ENCODE measurements at places on chromosomes 5 and 9.

DNA sequence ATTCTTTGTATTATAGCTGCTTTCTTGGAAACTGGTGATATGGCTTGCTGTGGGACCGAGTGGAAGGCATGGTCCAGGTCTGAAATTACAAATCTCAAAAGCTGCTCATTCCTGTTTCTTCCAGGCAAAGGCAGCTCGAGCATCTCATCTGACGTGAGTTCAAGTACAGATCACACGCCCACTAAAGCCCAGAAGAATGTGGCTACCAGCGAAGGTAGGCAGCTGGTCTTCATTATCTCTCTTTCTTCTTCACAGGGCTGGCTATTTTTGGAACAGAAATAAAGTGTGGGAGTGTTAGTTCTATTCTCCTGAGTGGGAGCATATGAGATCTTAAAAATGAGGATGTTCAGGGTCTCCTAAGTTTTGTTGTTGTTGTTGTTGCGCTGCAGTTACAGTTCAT is 115.9 kb downstream of the FBXL7 start:
- DNase-seq = no peak

DNA sequence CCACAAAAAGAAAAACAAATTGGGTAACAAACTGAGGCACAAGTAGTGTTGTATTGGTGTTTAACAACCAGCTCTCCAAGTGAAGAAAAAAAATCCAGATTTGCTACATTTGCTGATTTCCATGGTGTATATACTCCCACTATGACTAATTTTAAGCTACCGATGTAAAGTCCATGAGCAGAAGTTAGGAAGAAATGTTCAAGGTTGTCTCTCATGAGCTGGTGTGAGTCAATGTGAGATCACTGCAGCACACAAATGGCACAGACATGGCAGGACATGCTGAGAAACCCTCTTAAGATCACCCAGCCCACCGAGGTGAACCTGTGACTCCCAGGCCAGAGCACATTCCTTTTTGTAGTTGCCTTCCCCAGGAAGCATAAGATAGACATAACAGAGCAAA is 36.2 kb downstream of the SLC44A1 start:
- no peak for DNase-seq

DNA sequence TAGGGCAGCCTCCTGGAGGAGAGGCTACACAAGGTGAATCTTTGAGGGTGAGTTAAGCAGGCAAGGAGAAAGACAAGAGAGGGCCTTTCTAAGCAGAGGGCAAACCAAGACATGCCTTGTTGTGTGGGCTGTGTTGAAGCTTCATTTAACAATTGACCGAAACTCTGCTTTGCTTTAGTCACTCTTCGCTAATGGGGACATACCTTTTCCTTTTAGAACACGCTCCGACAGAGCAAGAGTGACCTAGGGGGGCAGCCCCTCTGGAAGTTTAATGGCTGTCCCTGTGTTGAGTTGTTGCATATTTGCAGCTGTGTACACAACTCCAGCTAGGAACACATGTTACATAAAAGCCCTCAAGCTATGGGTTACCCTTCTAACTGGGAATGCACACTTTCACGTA is 218.1 kb upstream of the WWC1 start:
- DNase-seq = no peak

DNA sequence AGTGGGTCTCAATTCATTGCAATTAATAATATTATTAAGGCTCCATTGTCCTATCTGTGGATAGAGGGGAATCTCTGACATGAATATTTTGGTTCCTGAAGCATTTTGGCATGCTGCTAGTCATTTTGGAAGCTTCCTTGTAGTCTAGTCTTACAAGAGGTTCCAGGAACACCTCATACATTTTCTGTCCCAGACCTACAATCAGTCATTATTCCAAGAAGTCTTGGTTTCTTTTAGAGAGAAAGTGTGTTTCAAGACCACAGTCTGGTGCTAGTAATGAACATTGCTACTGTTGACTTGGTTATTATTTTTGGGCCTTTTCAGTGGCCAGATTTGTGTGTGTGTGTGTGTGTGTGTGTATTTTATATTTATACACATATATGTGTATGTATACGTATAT is 98.9 kb downstream of the ERCC6L2 start:
- DNase-seq = no peak

GRCh38 chr5:28810751-28811136 is 1772.4 kb upstream of the CDH9 start:
- no peak for DNase-seq

GRCh38 chr9:25691786-25692185 is 13.5 kb upstream of the TUSC1 start:
- no peak for DNase-seq

DNA sequence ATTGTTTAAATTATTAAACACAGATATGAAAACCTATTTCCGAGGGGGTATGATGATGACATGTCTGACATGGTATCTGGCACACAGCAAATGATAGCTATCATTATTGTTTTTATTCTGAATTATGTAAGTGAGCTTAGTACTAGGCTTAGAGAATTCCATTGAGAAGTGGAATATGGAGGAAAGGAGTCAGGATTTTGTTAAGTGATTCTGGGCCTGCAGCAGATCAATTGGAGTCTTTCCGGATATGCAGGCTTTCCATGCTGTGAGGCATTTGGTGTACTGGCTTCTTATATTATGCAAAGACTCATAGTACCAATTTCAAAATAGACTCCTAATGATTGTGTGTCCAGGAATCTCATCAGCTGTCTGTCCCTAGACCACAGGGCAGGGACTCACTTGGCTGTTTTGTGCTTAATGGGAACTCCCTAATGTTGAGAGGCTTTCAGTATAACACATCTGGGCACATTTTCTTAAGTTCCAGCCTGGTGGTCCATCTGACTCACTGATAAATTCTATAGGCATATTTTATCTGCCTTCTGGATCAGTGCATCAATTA is 180.0 kb upstream of the KLF9 start:
- DNase-seq = no peak

- DNase-seq = no peak
These were observed 507.4 kb downstream of the KDM4C start for GRCh38 chr9:7265181-7265580.

GRCh38 chr9:131105952-131106351 is 9.6 kb downstream of the AIF1L start:
- no peak for DNase-seq

DNA sequence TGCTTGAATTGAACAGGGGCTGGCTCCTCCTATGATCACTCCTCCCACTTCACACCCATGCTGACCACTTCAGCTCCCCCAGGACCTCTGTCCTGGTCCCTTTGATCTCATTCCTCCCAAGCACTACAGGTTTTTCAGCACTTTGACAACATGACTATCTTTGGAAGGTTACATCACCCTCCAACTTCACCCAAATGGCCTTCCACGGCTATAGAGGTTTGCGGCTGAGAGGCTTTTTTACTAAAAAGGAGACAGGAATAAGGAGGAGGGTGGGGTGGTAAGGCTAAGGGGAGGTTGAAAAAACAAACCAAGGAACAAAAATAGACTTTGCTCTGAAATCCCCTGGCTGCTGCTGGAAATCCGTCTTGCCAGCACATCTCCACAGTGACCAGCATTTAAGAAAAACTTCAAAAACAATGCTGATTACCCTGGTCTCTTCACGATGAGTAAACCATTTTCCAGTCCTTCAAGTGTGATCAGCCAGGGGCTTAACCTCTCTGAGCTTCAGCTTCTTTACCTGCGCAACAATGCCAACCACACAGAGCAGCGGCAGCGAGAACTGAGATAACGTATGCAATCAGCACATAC is 102.7 kb downstream of the DPYSL3 start:
- DNase-seq = no peak

GRCh38 chr9:127253446-127253845 is 11.1 kb upstream of the GARNL3 start:
- no peak for DNase-seq

DNA sequence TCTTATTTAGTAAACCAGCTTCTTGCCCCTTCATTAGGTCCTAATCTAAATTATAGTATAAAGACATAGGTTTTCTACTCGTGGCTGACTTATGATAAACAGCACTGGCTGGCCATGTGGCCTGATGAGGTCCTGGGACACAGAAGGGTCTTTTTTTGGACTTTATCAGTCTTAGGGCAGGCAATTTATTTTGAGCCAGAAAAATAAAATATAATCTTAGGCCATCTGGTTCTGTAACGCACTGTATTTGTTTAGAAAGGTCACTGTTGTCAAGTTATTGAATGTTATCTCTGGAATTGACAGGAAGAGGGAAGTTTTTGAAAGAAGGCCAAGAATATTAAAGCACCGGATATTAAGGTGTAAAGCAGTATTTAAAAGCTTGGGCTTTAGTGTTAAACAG is 53.9 kb downstream of the RFX3 start:
- DNase-seq = no peak

GRCh38 chr5:94815313-94816039 is 197.0 kb downstream of the SLF1 start:
- DNase-seq = no peak

- DNase-seq = no peak
These were observed 39.8 kb upstream of the FLT4 start for GRCh38 chr5:180689071-180689694.

DNA sequence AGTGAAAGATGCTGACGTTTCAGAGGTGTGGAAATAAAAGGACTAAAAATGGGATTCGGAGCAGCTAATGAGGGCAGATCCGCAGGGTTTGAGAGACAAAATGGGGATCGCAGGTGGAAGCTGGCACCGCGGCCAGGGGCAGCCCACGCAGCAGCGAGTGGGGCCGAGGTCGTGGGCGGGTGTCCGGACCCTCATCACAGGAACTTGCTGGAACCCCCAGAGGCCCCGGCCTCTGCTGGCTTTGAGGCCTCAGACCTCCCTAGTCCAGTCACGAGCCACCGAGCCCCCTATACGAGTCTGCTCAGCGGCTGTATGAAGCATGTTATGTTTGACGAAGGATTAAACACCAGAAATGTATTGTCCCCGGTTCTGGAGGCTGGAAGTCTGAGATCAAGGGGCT is 45.8 kb upstream of the FCN1 start:
- DNase-seq = no peak

GRCh38 chr9:121698627-121699570 is 47.5 kb downstream of the DAB2IP start:
- DNase-seq = peak; percentile 83

GRCh38 chr9:88106492-88106891 is 31.8 kb downstream of the SPATA31C2 start:
- DNase-seq = no peak

DNA sequence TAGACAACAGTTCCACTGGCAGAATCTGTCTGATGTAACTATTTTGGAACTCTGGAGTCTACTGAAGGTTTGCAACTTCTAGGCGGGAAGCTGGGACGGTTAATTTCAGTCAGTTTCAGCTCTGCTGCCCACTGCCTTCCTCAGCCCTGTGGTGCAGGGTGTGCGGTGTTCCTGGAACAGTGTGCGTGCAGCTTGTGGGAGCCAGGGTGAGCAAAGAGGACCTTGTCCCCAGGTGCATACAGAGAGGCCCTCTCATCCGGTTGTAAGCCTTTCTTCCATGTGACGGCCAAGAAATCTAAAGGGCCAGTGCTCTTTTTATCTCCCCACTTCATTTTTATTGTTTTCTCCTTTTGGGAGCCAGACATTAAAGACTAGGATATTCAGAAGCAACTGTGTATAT is 114.6 kb downstream of the EHMT1 start:
- no peak for DNase-seq

- no peak for DNase-seq
These were observed 264.0 kb downstream of the EPB41L4A start for GRCh38 chr5:112154940-112155686.

DNA sequence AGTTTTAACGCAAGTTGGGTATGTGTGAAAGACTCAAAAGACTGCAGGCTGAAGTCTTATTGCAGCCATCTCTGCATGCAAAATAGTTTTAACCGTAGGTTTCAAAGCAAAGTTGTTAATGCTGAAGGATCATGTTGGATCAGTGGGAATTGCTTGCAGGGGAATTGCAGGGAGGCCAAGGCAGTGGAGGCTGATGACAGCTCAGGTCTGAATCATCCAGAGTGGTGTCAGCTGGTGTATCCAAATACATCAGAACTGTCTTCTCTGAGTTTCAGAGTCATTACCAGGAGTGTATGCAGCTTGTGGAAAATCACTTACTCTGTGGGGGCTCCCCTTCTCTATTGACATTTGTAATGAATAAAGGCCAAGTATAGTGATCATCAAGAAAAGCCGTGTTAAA is 435.7 kb downstream of the SH3GL2 start:
- no peak for DNase-seq

GRCh38 chr5:78717674-78718584 is 69.4 kb upstream of the LHFPL2 start:
- no peak for DNase-seq

GRCh38 chr5:179978792-179979191 is 71.1 kb upstream of the TBC1D9B start:
- no peak for DNase-seq

DNA sequence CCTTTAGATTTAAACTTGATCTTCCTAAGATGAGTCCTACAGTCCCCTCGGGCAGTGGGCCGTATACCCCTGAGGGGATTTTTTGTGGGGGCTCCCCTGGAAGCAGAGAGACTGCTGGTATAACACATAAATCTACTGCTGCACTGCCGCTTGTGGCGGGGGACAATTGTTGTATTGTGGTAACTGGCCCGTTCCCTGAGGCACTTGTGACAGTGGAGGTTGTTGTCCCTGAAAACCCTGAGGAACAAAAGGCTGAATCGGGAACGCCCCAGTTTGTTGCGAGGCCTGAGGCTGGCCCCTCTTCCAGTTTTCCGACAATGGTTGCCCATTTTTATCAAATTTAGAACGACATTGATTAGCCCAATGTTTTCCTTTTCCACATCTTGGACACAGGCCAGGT is 4.7 kb upstream of the TMEM141 start:
- DNase-seq = no peak

DNA sequence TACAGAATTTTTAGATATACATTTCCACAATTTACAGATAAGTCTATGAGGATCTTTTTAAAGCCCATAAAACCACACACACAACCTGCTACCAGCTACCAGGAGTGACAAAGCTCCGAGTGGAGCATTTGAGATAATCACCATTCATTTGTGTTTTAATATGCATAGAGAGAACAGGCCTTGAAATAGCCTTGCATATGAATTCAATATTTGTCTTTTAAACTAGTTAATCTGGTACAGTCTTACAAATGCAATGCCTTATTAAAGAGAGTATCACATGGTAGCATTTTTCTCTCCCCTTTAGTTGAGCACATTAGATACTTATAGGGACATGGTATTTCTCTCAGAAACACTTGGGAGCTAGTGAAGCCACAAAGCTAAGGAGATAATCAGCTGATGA is 49.1 kb downstream of the SEMA5A start:
- DNase-seq = no peak

- no peak for DNase-seq
These were observed 605.6 kb downstream of the PDE4D start for GRCh38 chr5:59287884-59288283.

GRCh38 chr9:76687861-76688391 is 76.3 kb upstream of the PCA3 start:
- no peak for DNase-seq

DNA sequence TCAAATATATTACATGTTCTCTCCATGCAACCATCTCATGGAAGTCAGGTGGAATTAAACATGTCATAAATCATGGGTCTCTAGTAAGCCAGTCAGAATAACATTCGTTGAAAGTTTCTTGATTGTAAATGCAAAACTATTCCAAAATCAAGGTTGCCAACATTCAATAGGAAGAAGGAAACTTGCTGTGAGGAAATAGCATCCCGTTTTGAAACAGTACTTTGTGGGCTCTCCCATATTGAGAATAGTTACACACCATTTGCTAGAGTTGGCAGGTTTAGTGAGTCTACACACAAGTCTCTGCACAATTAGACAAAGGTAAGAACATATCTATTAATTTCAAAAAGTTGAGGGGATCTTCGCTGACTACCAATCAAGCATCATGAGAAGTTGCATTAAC is 338.5 kb downstream of the GLIS3 start:
- DNase-seq = no peak

GRCh38 chr5:37915097-37915736 is 75.4 kb upstream of the GDNF start:
- DNase-seq = no peak

All from neuronal stem cell (in vitro differentiated cells).